IPS DF 6.9 (cell line): ENCODE measurements at places on chromosomes 12 and 14.

GRCh38 chr14:104512771-104513640 is 66.6 kb upstream of the C14orf180 start:
- DNase-seq, result no peak

DNA sequence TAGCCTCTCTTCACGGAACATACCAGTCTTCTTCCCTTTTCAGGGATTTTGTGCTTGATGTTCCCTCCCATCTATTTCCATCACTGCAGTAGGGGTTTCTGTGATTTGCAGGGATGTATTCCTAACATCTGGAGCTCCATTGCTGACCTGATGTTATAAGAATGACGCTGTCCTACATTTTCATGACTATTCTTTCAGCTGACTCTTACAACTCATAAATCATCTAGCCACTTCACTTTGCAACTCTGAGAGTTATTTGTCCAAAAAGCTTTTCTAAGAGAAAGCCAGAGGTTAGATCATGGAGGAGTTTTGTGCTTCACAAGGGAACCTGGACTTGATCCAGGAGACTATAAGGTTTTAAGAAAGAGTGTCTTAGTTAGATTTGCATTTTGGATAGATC is 116.6 kb upstream of the FAR2 start:
- DNase-seq, result no peak

DNA sequence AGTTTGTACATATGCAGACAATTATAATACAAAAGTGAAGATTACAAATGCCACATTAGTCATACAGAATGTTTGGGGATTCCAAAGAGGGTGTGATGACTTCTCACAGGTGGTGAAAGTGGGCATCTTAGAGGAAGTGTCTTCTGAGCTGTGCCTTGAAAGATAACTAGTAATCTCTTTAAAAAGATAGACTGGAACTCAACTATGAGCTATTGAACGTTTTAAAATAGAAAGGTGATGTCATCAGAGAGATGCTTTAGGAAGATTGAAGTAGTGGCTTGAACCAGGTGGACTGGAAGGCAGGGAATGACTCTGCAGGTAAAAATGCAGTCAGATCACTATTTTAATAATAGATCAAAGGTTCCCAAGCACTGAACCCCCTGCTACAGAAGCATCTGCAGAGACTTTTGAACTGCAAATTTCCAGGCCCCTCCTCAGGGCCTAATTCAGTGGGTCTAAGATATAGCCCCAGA is 50.3 kb downstream of the SYT1 start:
- DNase-seq, result peak; percentile 25

- DNase-seq, result no peak
Observed at GRCh38 chr14:72523424-72524294, 370.2 kb downstream of the DPF3 start.

DNA sequence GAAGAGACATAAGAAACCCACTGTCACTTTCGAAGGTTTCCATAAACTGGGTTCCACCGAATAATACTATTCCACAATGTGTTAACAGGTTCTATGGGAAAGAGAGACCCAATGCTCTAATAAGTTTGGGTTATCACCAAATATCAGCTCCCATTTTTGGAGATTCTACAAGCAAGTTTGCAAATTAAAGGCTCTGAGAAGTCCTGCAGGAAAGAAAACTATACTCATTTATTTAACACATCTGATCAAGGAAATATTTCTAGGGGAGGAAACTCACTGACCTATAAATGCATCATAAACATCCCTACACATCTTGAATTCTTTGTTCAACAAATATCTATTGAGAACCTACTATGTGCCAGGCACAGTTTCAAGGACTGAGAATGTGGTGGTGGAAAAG is 161.4 kb downstream of the KSR2 start:
- no peak for DNase-seq

DNA sequence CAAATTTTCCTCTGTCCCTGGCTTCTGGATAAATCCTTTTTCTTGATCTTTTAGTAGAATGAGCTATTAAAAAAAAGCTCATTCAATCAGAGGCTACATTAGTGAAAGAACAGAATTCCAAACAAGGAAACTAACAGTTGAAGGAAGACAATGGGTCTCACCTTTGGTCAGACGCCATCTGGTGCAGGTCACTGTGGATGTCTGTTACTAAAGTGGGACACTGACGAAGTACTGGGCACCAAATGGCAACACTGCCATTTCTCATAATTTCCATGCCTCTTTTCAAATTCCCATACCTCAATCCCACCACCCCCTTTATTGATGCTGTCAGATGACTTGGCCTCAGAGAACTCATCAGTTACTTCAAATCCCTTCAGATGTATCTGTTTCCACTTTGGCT is 24.5 kb upstream of the ARID2 start:
- no peak for DNase-seq

- no peak for DNase-seq
Observed at GRCh38 chr14:90569606-90570387, 173.0 kb downstream of the CALM1 start.

DNA sequence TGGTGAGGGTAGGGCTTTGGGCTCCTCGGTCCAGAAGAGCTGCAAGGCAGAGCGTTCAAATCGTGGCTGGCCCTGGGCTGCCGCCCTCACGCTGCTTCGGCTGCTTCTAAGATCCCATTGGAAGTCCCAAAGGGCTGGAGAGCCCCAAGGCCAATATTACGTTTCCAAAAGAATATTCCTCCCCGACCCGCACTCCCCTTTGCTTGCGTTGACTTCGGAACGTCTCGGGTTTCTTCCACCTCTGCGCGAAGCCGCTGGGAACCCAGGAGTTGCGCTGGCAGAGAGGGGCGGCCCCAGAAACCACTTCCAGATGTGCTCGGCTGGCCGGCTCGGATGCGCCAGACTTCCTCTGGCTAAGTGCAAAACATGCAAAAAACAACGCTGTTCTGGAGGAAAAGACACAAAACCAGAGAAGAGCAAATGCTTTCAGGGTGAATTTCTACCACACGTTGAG is at the start of gene GLT8D2:
TSS of gene GLT8D2 (minus strand) at position 285 of the 454 bp plus-strand sequence. CDS start 30,539 bp downstream, outside the sequence.
- DNase-seq, result no peak

GRCh38 chr12:2290091-2290490 is 237.3 kb downstream of the CACNA1C start:
- no peak for DNase-seq

DNA sequence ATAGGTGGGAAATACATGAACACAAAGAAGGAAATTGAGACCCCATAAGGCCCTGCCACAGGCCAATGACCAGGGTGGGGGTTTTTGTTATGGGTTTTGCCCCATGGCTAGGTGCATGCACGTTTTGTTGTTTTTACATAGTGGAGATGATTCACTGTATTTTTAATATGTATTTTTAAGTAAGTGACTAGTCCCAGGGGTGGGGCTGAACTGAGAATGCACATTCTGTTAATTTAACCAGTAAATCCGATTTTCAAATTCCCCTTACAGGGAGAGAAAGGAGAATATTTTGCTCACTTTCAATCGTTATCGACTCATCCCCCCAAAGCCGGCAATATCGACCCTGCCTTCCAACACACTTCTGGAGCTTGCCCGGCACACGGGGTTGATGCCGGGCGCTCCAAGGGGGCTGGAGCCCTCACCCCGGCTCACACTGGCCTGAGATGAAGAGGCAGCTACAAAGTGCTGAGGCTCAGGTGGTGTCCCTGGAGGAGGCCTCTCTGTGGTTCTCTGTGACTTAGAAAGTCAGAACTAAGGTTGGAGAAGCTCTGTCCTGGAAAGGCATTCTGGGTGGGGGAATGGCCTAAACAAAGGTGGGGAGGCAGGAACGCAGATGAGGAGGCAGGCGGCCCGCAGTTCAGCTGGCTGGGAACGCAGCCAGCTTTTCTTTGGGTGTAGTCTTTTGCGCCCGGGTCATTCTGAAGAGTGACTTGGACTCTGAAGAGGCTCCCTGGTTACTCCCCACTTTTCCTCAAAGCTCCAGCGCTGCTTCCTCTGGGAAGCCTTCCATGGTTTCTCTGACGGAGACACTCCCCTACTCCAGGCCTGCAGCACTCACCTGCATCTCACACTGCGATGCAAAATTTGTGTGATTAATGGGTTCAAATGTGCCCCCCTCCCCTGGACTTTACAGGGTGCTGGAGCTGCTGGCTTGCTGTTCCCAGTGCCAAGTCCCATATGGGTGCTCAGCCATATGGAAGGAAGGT is 50.7 kb upstream of the DLK1 start:
- no peak for DNase-seq

DNA sequence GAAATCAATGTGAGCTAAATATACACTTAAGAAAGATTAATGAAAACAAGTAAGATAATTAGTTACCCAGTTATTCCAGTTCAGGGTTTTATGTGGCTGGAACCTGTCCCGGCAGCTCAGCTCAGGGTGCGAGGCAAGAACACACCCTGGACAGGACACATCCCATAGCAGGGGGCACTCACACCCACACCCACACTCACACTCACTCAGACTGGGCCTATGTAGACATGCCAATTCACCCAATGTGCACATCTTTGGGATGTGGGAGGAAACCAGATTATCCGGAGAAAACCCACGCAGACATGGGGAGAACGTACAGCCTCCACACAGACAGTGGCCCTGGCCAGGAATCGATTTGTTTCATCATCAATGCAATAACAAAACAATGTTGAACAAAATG is 66.0 kb upstream of the TMCC3 start:
- DNase-seq, result no peak

DNA sequence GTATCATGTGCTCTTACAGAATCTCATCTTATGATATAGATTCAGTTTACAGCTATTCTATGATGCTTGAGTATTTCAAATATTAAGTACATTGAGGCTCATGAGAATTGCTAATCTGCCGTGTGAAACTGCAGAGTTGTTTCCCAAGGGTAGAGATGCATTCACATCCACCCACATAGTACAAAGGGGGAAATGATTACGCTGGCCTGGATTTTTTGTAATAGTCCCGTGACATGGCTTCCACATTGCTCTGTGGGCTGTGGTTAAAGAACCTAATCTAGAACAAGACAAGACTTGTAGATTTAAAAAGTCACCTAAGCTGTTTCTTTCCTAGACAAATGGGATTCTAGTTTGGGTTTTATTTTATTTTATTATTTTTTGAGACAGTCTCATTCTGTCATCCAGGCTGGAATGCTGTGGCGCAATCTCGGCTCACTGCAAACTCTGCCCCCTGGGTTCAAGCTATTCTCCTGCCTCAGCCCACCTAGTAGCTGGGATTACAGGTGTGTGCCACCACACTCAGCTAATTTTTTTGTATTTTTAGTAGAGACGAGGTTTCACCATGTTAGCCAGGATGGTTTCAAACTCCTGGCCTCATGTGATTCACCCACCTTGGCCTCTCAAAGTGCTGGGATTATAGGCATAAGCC is 13.0 kb upstream of the RIOX1 start:
- no peak for DNase-seq

DNA sequence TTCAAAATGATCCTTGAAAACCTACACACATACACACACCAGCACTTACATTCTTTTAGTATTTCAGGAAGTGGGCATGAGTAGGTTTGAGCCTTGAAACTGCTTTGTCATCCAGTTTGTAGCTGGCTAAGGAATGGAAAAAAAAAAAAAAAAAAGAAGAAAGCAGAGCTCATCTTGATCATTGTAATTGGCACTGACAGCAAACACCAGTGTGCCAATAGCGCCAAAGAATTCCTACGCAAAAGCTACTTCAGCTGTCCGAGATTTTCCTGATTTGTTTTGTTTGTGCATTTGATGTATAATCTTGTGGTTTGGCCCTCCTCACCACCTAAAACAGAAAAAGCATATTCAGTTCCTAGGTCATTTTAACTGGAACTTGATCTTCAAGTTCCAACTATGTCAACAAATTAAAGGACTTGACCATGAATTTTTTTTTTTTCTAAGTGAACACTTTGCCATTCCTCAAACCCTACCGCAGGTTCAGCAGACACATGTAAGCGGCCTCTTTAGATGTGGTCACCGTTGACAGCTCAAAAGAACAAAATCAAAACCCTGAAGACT is 57.3 kb downstream of the FLRT2 start:
- no peak for DNase-seq

- no peak for DNase-seq
Observed at GRCh38 chr12:88306471-88307069, 164.5 kb downstream of the TMTC3 start.

DNA sequence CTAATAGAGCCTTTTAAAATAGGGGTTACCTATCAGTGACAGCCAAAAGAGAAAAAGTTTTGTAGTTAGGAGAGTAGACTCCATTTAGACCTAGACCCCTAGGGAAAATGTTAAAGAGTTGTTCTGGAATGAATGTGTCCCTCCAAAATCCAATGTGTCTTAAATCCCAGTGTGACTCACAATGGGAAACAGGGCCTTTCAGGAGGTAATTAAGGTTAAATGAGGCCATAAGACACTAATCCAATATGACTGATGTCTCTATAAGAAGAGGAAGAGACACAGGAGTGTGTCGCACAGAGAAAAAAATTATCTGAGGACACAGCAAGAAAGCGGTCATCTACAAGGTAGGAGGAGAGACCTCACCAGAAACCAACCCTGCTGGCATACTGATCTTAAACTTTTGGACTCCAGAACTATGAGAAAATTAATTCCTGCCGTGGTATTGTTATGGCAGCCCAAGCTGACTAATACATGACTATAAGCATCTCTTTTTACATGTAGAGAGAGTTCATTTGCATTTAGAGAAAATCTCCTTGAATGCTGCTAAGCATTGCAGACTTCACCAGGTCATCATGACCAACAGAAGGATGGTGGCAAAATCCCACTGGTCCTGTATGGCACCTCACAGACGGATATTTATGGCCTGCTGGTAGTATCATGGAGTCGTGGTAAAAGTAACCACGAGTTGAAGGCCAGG is 259.6 kb upstream of the TMTC1 start:
- DNase-seq, result no peak

GRCh38 chr14:91358025-91358319 is 59.6 kb downstream of the CCDC88C start:
- no peak for DNase-seq

- DNase-seq, result no peak
Observed at GRCh38 chr14:43362586-43362985, 1144.5 kb downstream of the FSCB start.

GRCh38 chr14:86115972-86116371 is 586.0 kb downstream of the FLRT2 start:
- DNase-seq, result no peak

- no peak for DNase-seq
Observed at GRCh38 chr12:12178559-12178958, 88.3 kb downstream of the LRP6 start.

GRCh38 chr14:70811578-70811977 is 2.3 kb upstream of the MAP3K9 start:
- no peak for DNase-seq

- DNase-seq, result no peak
Observed at GRCh38 chr12:79885911-79886490, 48.9 kb downstream of the PPP1R12A start.

- DNase-seq, result no peak
Observed at GRCh38 chr12:8629486-8630033, 16.9 kb upstream of the AICDA start.

GRCh38 chr12:85920324-85920947 is 46.3 kb downstream of the NTS start:
- no peak for DNase-seq

GRCh38 chr12:80745851-80746505 is 29.3 kb downstream of the MYF5 start:
- DNase-seq, result no peak

- DNase-seq, result no peak
Observed at GRCh38 chr14:85295318-85295717, 234.6 kb upstream of the FLRT2 start.
